ENCODE measurements at places on chromosomes 6 and 20. TPM values are rescaled to one million over a fixed set of nuclear protein-coding genes. Genes with fewer than 3 reads are reported as not detected.

SYCP2 gene
- 4.7 TPM for total RNA-seq

BANF2 gene
- 0.88 TPM for total RNA-seq

SMOC2 gene
- 5.8 TPM for total RNA-seq

GPR63 gene
- 1.4 TPM for total RNA-seq

Data from pancreas (tissue), 10 donors.